ENCODE measurements at places on chromosomes 3 and 15.

DNA sequence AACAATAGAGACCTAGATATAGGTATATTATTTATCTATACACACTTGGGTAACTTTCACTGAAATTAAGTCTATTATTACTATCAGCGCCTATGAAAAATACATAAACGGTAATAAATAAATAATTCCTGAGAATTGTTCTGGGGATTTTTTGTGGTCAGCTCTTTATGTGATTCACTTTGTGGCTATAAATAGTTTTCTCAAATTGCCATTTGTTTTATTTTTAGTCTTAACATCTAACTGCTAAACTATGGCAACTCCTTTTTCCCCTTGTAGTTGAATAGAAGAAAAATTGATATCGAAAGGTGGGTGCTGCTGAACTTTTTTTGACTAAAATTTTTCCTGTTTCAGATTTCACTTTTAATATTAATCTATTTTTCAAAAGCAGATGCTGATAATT lies 189.0 kb downstream of the VGLL3 start:
- DNase-seq: no peak

DNA sequence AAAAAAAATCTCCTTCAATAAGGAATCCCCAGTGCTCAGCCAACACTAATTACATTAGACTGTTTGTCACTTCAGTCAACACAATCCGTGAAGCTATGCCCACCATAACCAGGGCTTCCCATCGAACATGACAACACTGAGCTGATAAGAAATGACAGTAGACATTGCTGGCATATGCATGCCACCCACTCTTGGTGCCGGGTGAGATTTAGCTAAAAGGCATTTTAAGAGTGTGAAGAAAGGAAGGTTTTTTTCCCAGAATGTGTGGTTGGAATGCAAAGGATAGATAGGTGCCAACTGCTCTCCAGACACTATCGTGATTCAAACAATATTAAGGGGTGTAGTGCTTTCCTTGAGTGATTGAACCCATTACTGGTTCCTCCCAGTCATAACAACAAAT lies 344.0 kb upstream of the LMCD1 start:
- DNase-seq: no peak

DNA sequence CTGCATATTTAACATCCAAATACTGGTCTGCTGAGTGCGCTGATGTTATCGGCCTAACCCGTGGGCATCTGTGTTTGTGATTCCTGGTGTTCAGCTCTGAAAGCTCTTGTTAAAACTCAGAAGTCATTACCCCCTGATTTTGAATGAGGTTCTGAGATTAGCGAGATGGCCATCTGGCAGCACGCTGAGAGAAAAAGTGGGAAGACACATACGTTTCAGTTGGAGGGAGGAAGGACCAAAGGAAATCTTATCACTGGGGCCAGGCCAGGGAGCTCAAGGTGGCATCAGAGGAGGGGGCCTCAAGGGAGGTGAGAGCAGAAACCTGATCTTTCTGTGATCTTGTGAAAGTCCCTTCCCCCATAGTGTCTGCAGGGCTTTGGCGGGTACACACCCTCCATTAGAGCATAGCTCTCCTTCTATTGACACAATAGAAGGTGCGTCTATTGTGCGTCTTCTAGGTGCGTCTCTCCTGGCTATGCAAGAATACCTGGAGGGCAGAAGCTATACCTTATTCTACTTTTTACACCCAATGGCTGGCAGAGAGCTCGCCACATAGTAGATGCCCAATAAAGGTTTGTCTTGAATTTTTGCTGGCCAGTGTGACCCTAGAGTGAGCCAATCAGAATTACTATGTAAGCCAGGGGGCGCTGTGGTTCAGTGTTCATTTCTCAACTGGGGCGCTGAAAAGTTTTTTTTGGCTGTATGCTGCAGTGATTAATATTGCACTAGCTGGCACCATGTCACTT lies 182.4 kb downstream of the SHQ1 start:
- DNase-seq: no peak

DNA sequence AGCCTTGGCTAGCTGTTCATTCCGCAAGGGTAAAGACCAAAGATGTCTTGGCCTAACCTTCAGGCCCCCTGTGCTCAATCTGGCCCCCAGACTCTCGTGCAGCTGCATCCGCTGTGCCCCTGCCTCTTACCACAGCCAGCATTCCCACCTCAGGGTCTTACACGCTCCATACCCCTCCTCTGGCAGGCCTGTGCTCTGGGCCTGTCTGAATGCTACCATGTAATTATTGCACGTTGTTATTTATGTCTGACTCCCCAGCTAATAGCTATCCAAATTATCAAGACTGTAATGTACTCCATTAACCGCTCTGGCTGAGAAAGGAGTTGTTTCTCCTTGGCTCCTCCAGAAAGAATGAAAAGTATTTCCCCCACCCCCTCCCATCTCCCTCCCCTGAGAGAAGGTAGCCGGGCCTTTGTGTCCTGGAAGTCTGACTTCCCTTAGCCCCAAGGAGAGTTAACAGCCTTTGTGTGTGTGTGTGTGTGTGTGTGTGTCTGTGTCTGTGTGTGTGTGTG lies 54.5 kb upstream of the UBE2E1 start:
- peak; percentile 7 for DNase-seq

- DNase-seq: no peak
These were observed 26.5 kb downstream of the SPG11 start for GRCh38 chr15:44636976-44637375.

GRCh38 chr3:179233043-179233442 lies 17.9 kb downstream of the KCNMB3 start:
- DNase-seq: no peak

- no peak for DNase-seq
These were observed 322.6 kb downstream of the THSD4 start for GRCh38 chr15:71437919-71438318.

GRCh38 chr15:78981532-78982313 lies 36.9 kb upstream of the CTSH start:
- no peak for DNase-seq

DNA sequence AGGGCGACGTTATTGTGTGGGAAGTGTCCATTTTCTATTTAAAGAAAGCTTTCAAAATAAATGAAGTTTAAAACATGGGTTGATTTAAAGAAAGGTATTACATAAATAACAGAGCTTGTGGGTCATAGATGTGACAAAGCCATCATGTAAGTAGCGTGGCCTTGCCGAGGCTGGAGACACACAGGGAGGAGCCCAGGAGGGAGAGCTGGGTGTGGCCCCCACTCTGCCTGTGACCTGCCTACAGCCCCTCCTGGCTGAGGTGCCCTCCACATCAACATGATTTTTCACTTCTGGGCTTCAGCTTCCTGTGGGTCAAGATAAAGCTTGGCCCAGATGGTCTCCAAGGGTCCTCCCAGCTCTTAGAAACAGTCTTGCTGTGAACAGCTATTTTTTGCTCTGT lies 12.5 kb upstream of the MGLL start:
- no peak for DNase-seq

- no peak for DNase-seq
These were observed 144.7 kb upstream of the RGMA start for GRCh38 chr15:93233710-93234109.

GRCh38 chr15:26771168-26771567 lies 1.7 kb downstream of the GABRB3 start:
- DNase-seq: peak; percentile 5

DNA sequence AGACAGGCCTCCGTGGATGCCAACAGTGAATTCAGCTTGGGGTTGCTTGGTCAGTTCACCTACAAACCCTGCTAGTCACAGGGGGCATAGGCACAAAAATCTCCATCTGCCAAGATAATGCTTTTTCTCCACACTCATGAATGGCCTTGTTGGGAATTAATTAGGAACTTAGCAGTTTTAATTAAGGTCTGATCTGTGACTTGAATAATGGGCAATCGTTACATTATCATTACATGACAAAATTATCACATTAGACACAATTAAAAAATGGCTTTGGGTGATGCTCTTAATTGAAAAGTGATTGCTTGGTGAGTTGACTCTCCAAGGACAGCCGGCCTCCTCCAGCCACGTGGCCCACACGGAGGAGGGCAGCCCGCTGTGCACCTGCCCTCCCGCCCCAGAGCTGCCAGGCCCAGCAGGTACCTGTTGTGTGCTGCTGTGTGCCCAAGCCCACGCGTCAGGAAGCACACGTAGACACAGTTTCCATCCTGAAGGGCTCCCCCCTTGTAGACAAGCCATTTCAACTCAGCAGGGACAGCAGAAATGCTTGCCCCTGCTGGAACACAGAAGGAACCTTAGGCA lies 274.2 kb downstream of the OCA2 start:
- no peak for DNase-seq

GRCh38 chr15:70327856-70328678 lies 230.3 kb upstream of the TLE3 start:
- DNase-seq: no peak

DNA sequence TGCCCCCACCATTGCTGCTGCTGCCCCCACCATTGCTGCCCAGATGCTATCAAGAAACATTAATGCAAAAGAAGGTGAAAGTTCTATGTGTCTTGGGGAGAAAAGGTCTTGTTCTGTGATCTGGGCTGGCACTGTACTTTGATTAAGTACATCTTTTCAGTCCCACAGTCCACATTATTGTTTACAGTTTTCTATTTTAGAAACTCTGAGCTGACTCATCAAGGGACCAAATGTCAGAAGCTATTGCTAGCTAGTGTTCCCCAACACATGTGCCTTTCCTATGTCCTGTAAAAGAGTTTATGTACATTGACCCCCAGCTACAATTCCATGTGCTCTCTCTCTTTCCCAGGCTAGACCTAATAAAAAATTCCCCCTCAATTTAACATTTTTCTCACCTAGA lies 264.7 kb upstream of the NECTIN3 start:
- DNase-seq: no peak

GRCh38 chr3:52277972-52278509 lies 408 bp downstream of the WDR82 start:
- no peak for DNase-seq

- DNase-seq: peak; percentile 31
These were observed 101.3 kb upstream of the CMC1 start for GRCh38 chr3:28139967-28140634.

DNA sequence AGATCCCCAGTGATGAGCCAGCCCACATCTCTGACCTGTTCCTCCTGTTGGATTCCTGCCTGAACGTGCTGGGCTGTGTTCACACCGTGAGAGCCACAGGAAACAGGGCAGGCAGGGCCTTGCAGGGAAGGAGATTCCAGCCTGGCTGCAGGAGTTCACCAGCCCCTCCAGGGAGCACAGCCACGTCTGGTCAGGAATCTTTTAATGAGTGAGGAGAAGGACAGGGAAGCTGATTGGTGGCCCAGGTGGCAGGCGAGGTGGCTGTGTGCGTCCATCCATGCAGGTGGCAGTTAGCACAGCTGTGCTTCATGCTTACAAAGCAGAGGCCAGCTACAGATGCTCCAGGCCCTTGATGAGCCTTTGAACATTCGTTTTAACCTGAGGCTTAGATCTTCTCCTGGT lies 10.5 kb downstream of the LRRK1 start:
- DNase-seq: peak; percentile 52

- no peak for DNase-seq
These were observed 175.4 kb upstream of the LPP start for GRCh38 chr3:187978433-187979011.

- DNase-seq: no peak
These were observed 2.9 kb downstream of the FBXL22 start for GRCh38 chr15:63600001-63600615.

DNA sequence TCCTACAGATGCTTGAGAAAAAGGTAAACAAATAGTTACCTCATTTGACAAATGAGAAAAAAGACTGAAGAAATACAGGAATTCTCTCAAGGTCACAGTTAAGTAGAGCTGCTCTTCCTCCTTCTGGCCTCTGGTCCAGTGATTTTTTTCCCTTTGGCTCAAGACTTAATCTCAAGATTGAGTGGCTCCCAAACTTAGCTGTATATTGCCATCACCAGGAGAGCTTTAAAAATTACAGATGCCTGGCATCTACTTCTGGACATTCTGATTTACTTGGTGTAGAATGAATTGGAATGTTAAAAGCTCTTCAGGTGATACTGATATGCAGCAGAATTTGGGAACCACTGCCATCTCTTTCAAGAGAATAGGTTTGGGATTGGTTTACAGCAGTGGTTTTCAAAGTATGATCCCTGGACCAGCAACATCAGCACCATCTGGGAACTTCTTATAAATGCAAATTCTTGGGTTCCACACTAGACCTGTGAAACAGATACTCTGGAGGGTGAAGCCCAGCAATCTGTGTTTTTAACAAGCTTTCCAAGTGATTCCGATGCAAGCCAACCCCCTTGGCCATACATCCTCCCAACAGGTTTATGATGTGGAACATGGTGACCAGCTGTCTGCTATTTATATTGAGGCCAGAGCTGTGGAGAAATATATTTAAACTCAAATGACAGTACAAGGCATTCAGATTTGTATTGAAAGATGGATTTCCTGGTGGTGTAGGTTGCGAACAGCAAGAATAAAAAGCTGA lies 333.0 kb upstream of the RARB start:
- no peak for DNase-seq

DNA sequence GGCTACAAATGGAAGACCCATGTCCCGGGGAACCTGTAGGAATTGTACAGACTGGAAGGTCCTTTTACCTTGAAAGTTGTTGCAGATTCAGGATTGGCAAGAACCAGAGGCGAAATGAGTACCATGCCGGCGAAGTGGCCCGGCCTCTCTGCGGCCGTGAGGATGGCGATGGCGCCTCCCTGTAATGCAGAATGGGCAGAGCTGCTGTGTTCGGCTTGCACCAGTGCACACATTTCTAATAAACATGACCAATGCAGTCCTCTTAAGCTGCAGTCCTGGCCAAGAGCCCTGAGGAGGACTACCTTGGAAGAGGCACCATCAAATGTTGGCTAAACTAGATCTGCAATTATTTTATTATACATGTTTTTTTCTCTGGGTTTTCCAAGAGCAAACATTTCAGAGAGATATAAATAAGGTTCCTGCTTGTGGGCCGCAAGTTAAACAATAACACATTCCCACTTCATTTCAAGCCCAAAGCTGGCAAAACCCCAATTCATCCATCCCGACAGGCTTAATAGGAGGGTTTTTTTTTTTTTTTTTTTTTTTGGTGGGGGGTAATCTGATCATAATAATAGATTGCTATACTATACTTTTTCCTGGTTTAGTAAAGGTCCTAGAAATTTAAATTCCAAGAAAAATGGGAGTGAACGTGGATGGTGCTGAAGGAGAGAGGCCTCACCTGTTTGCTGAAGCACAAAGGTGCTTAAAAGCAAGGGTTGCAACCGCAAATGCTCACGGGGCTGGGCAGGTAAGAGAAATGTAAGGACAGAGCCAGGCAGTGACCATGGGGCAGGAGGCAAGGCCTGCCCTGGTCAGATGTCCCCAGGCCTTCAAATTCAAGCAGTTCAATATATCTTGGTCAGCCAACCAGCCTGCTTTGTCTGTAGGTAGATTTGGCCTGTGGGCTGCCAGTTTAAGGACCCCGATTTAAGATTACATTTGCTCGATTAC lies 48.5 kb downstream of the ABTB1 start:
- DNase-seq: no peak

DNA sequence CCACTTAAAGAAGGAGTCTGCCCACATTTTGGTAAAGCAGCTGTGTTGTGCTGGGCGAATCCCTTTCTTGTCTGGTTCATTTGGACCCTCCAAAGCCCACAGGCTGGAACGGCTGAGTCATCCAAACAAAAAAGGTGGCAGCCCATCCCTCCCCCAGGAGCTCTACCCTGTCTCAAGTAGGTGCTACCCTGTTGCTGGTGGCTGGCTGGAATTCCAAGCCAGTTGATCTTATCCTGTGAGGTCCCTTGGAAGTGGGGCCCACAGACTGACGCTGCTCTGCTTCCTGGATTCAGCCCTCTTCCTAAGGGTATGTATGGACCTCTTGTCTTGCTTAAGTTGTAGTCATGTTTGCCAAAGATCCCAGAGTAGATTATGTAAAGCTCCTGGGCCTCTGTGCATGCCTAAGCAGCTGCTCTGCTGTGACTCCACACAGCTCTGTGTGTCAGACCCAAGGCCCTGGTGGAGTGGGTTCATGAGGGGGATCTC lies 44.5 kb downstream of the CCR1 start:
- DNase-seq: no peak

- peak; percentile 6 for DNase-seq
These were observed 181.1 kb downstream of the MYRIP start for GRCh38 chr3:39990532-39990931.
